ENCODE measurements at places on chromosomes 6 and 20.

GRCh38 chr20:48910347-48910781 is 11.1 kb upstream of the ARFGEF2 start:
- no peak for DNase-seq

GRCh38 chr6:169115632-169116031 is 138.0 kb downstream of the THBS2 start:
- no peak for DNase-seq

DNA sequence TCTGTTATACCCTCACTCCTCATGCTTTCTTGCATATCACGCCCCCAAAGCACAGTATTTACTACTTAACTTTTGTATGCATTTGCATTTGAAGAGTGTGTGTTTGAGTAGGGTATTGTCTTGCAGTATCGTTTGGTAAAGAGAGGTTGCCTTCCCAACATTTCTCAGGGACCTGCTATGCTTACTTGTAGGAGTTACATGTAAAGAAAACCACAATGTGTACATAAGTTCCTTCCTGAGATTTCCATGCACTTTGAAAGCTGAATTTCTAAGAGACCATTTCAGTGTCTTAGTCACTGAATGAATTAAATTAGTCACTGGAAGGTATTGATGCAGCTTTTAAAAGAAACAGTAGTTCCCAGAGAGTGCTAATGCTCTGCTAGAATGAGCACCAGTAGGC is 159.3 kb upstream of the LAMA2 start:
- DNase-seq: no peak

GRCh38 chr6:157497579-157497978 is 116.6 kb downstream of the ZDHHC14 start:
- DNase-seq: no peak

DNA sequence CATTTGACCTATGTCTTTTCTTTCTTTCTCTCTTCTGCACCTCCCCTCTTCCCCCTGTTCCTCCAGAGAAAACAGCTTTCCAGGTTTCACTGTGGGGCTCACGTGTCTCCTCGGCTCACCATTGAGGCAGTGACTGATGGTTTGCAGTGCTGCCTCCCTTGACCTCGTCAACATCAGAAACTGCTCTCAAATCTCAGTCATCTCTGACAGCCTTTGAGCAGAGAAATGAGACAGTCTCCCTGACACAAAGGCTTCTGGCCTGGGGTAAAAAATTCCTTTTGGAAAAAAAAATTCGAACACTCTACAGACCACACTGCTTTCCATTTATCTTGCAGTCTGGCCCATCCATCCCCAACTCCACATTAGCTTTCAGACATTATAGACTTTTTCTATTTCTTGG is 450.0 kb downstream of the TFAP2B start:
- DNase-seq: no peak

DNA sequence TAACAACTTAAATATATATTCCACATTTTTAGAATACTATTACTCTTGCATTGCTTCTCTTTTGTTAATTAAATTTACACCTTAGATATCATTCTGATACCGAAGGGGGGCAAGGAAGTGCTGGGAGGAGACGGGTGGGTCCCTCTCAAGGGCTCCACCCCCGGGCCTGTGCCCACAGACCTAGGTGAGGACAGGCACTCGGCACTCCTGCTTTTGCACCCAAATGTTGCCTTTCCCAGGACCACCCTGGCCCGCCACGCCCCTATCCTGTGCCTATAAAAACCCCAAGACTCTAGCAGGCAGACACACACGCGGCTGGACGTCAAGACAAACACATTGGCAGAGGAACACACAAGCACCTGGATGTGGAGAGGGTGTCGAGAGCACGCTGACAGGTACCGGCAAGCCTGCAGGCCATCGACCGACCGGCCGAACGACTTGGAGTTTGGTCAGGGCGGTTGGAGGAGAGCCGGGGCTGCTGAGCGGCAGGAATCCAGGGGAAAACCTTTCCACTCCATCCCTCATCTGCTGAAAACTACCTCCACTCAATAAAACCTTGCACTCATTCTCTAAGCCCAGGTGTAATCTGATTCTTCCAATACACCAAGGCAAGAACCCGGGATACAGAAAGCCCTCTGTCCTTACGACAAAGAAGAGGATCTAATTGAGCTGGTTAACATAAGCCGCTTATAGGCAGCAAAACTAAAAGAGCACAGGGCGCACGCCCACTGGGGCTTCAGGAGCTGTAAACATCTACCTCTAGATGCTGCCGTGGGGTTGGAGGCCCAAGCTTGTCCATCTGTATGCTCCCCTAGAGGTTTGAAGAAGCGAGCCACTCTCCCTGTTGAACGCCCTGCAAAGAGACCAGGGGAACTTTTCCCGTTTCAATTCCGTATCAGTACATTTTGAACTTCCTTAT is 197.4 kb upstream of the PRSS16 start:
- DNase-seq: no peak

DNA sequence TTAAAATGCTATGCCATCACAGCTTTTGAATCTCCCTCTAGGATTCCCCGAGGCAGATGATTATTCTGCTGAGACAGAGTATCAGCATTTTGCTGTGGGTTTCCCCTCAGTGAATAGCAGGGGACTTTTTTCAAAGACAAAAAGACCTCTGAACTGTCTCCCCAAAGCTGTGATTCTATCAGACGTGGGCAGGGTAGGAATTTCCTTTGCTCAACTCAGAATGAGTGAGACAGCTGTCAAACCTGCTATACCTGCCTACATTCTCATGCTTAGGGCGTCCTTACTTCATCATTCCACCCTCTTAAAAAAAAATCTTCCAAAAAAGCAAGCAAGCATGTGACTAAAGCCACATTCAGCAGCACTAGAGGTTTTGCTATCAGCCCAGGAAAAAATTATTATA is 147.6 kb upstream of the FAM83B start:
- DNase-seq: no peak

GRCh38 chr6:119466226-119466625 is 116.7 kb upstream of the MAN1A1 start:
- DNase-seq: no peak

DNA sequence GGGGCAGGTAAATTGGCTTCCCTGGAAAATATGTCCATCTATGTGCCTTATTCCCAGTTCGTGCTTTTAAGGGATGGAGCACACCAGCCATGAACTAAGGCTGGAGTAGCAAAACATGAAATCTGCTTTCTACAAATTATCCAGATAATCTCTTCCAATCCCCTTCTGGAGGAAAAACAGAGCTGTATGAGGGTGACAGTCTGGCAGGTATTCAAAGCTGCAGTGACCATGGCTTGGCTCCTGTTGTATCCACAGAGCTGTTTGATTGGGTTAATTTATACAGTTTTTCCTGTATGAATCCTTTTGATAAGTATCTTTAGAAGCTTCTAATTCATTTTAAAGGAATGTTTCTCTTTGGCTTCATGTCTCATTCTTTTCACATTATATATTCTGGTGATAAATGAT is 144.4 kb downstream of the AIG1 start:
- no peak for DNase-seq

- DNase-seq: peak; percentile 16
Measured at GRCh38 chr6:32108094-32108627, 977 bp downstream of the TNXB start.

DNA sequence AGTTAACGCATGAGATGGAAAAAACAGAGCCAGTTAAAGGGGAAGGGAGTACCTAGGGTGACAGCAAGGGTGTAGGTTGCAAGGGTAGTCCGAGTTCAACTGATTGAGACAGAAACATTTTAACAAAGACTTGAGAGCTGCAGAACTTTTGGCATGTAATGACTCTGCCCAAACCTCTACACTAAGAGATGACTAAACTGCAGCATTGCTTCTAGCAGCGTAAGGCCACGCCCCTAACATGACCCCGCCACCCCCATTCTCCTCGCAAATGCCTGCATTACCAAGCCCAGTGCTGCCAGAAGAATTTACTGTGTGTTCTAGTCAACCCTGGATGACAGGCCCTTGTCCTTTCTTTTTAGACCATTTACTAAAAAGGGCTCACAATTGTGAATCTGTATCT is 6.3 kb upstream of the HINT3 start:
- DNase-seq: peak; percentile 62

DNA sequence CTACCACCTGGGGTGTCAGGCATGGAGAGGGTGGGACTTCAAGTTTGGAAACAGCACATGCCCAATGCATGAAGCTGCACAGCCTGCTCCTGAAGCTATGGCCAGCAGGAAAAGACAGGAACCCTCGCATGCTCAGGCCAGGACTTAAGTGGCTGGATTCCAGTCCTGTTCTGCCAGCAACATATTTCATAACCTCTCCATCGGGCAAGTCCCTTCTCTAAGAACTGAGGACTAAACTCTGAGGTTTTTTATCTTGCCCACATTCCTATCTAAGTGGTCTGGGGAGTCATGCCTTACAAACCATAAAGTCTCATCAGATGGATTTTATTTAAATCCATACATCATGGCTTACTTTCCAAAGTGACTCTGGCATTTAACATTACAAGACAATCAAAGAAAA is 27.5 kb upstream of the AGPAT4 start:
- no peak for DNase-seq

GRCh38 chr6:43493833-43494232 is 16.3 kb downstream of the LRRC73 start:
- DNase-seq: no peak

DNA sequence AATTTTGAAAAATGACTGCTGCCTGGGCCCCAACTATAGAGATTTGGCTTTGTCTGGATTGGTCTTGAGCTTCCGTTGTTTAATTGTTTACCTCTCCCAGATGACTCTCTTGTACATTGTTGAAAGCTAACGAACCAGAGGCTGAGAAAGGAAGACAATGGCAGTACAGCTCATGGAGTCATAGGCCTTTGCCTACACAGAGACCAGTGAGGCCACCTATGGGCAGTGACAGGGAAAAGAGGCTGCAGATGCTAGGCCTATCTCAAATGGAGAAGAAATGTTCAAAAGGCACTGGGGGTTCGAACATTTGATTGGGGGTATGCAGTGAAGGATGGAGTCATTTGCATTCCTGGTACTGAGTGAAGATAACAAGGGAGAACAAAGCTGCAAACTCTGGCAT is 29.1 kb downstream of the OPN5 start:
- DNase-seq: no peak

DNA sequence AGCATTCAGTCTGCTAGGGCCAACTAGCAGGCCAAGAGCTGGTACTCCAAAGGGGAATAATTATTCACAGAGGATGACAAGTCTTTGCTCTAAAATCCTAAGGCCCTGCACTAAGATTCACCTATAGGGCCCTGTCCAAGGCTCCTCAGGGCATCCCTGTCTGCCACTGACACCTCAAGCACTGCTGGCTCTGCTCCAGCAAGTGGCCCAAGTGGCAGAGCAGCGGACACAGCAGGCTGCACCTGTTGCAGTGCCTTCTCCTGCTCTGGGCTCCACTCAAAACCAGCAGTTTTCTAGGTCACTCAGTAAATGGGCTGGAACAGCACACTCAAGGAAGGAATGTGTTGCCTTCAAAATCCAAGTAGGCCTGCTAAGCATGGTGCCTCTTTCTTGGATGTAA is 36.4 kb upstream of the SMOC2 start:
- no peak for DNase-seq

GRCh38 chr6:158960026-158960425 is 40.0 kb downstream of the RSPH3 start:
- no peak for DNase-seq

DNA sequence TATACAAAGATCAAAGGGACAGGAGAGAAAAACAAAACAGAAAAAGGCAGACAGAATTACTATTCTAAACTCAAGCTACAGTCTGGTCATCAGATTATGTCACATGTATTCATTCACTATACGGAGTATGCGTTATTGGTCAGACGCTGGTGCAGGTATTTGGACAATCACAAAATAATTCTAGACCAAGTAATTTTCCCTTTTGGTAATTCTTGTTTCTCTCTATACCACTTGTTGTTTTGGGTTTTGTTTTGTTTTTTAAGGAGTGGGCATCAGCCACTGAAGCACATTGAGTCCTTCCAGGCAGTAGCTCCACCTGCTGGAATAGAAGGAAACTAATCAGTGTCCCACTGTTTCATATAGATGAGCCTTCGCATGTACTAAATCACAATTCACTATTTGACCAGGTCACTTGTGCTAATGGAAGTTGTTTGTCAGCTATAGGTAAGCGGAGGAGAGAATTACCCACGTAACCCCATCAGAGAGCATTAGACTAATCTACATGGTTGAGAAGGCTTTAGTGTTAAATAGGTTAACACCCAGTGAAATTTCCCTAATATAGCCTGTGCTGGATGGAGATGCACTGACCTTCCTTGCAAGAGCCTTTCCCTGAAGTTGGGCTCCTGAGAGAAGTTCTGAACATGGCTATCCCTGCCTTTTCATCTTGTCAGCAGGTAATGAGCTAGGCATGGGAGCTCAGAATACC is 77.9 kb downstream of the TNFAIP3 start:
- DNase-seq: peak; percentile 63

- no peak for DNase-seq
Measured at GRCh38 chr6:14309951-14310445, 192.4 kb downstream of the CD83 start.

GRCh38 chr6:5132731-5133130 is 47.6 kb downstream of the PPP1R3G start:
- DNase-seq: no peak

DNA sequence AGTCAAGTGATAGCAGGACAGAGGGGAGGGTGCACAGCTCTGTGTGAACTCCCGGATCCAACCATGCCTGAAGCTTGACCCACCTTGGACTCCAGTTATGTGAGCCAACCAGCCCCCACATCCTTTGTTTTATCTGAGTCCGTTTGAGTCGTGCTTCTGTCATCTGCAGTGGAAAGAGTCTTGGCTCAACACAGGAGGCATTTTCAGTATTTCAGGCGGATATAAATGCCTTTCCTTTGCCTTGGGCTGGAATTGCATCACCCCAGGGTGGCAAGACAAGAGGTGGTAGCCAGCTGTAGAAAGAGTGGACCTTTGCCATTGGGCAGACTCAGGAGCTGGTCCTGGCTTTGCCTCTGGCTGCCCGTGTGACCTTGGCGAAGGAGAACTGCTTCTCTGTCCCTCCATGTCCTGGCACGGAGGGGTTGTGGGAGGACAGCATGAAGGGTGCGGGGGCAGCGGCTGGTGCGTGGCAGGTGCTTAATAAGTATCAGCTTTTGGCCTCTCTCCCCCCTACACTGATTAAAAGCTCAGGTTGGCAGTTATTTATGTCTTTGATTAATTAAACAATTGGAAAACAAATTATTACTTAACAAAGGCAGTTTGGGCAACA is 42.6 kb upstream of the APCDD1L start:
- no peak for DNase-seq
